ENCODE measurements at places on chromosomes 7 and 10. TPM values are rescaled to one million over a fixed set of nuclear protein-coding genes. Genes with fewer than 3 reads are reported as not detected.

The PTN gene
- total RNA-seq: not detected

The PRSS2 gene
- total RNA-seq: 0.50 TPM

The CRCP gene
- total RNA-seq: 18.5 TPM

The MOGAT3 gene
- not detected for total RNA-seq

The TMEM139 gene
- 0.74 TPM for total RNA-seq

The CDC14C gene
- not detected for total RNA-seq

The SFMBT2 gene
- total RNA-seq: 21.5 TPM

The SGCE gene
- not detected for total RNA-seq

The CFAP46 gene
- total RNA-seq: not detected

The C10orf62 gene
- total RNA-seq: not detected

The AGAP9 gene
- total RNA-seq: 7.9 TPM

The DGKI gene
- total RNA-seq: 2.0 TPM

DNA sequence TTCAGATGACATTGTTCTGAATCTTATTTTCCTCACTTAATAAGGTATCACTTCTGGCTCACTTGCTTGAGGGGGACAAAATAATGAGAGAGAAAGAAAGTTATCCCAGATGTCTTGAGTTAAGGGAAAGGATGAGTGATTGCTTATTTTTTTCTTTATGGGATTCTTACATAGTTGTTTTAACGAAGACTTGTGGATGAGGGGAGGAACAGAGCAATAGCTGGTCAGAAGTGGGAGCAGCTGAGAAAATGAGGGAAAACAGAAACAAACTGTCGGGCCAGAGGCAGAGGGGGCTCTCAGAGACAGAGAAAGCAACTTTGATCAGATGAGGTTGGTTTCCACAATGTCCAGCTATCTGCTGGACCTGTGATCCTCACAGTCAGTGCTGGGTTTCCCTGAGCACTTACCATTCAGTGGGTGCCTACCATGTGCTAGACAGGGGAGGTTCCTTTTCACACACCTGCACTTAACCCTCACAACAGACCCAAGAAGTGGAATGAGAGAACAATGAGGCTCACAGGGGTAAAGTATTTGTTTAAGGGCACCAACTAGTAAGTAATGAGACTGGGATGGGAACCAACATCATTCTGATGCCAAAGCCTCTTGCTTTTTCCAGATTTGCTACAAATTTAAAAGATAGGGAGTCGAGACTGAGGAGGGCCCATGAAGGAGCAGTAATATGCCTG is 64.2 kb downstream of the BICC1 start:
- DNase-seq: no peak
- no peak overlapping the region for H3K4me3 ChIP-seq
- no peak overlapping the region for H3K27ac ChIP-seq
- no peaks in the 10 kb centered on the region for H3K4me1 ChIP-seq
- no peaks in the 10 kb centered on the region for H3K36me3 ChIP-seq
- no peaks in the 10 kb centered on the region for H3K27me3 ChIP-seq

DNA sequence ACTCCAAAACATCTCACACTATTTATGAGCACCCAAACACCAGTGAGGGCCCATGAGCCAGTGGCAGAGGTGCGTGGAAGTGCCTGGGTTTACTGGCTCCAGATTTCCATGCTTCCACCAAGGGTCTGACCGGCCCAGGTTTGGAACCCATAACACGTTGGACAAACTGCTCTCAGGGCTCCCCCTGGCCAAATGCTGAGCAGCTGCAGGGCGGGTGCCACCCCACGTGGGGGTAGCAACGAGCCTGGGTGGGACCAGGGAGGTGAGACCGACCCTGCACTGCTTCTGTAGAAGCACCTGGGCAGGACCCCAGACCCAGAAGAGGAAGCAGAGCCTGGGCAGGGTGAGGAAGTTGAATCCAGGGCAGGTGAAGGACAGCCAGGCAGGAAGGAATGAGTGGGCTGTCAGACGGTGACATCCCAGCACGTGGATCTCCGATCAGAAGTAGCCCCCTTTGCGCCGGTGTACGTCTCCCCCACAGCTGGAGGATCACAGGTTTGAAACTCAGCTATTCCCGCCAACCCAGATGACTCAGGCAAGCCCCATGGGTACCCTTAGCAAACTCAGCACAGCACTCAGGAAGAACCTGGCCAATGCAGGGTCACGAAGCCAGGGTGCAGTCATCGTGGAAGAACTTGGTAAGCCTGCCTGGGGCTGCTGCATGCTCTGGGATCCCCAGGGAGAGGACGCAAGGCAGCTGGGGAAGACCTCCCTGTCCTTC is 100.4 kb upstream of the DDC start:
- no peak for DNase-seq
- H3K27me3 ChIP-seq: no peaks in the 10 kb centered on the region
- H3K4me3 ChIP-seq: no peak overlapping the region
- H3K36me3 ChIP-seq: peaks cover 6% of the 10 kb centered on the region

- no peaks in the 10 kb centered on the region for H3K27me3 ChIP-seq
- no peak overlapping the region for H3K4me3 ChIP-seq
Measured at GRCh38 chr10:130905386-130905785, 406.1 kb downstream of the TCERG1L start.

GRCh38 chr10:104322416-104322782 is 15.9 kb downstream of the ITPRIP start:
- H3K27ac ChIP-seq: peak overlapping the region; percentile 81
- peaks cover 94% of the 10 kb centered on the region for H3K4me1 ChIP-seq
- H3K27me3 ChIP-seq: no peaks in the 10 kb centered on the region

GRCh38 chr10:113169853-113170460 is 219.9 kb downstream of the TCF7L2 start:
- H3K27ac ChIP-seq: no peak overlapping the region
- peak; percentile 15 for DNase-seq
- H3K4me1 ChIP-seq: peaks cover 5% of the 10 kb centered on the region
- no peak overlapping the region for H3K4me3 ChIP-seq
- no peaks in the 10 kb centered on the region for H3K36me3 ChIP-seq

GRCh38 chr7:117164620-117165019 is 158.2 kb downstream of the WNT2 start:
- no peaks in the 10 kb centered on the region for H3K36me3 ChIP-seq
- no peaks in the 10 kb centered on the region for H3K27me3 ChIP-seq
- no peaks in the 10 kb centered on the region for H3K4me1 ChIP-seq

DNA sequence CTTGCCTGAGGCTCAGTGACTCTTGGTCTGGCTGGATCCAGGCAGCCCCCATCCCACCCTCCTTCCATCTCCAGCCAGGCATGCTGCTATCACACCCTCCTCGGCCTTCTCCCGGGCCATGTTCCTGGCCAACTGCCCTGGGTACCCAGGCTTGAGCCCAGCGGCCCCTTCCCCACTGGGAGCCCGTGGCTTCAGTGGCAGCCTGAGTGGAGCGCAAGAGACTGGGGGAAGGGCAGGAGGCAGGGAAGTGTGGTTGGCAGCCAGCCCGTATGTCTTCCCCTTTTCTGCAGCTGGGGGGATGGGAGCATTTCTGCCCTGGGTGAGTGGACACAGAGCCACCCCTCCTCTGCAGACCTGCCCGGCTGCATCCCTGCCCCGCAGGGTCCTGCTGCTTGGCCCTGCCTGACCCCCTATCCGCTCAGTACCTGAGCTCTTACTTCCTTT is 148.5 kb downstream of the ARHGAP22 start:
- no peaks in the 10 kb centered on the region for H3K4me1 ChIP-seq
- H3K27me3 ChIP-seq: no peaks in the 10 kb centered on the region
- no peak overlapping the region for H3K27ac ChIP-seq
- DNase-seq: no peak

DNA sequence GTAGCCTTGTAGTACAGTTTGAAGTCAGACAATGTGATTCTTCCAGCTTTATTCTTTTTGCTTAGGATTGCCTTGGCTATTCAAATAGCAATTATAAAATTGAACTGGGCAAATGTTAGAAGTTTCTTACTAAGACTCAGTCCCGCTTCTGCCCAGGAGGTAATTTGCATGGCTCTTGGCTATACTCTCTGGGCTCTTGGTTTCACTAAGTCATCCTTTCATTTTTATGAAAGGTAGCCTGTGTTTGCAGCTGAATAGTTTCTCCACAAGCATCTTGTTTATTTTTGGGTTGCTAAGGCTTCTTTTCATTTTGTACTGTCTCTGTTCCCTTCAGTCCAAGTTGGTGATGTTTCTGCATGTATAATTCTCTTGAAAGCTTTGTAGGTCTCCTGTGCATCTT is 340.6 kb downstream of the SH2D4B start:
- H3K36me3 ChIP-seq: no peaks in the 10 kb centered on the region
- no peak overlapping the region for H3K27ac ChIP-seq
- H3K27me3 ChIP-seq: peaks cover 2% of the 10 kb centered on the region
- DNase-seq: no peak

DNA sequence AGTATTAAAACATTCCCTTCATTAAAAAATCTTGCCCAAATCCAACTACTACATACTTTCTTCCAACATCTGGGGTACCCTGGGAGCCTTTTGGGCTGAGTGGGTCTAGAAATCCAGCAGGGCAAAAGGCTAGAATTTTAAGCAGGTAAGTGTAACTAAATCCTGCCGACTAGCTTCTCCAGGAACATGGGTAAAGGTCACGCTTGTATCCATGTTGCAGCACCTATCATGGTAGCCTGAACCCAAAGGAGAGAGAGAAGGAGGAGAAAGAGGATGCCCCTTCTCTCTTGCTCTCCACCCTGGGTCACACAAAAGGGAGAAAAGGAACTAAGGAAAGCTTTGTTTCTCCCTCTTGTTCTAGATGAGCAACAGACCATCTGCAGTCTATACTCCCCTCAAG is 53.3 kb downstream of the ZNF680 start:
- no peaks in the 10 kb centered on the region for H3K4me1 ChIP-seq
- H3K27me3 ChIP-seq: no peaks in the 10 kb centered on the region
- H3K27ac ChIP-seq: no peak overlapping the region

GRCh38 chr10:1343176-1343575 is 287.0 kb downstream of the WDR37 start:
- DNase-seq: no peak
- no peaks in the 10 kb centered on the region for H3K27me3 ChIP-seq
- no peaks in the 10 kb centered on the region for H3K4me1 ChIP-seq
- no peak overlapping the region for H3K4me3 ChIP-seq
- H3K27ac ChIP-seq: no peak overlapping the region

GRCh38 chr7:65809259-65809981 is 63.5 kb upstream of the VKORC1L1 start:
- no peaks in the 10 kb centered on the region for H3K27me3 ChIP-seq
- no peak overlapping the region for H3K27ac ChIP-seq
- H3K4me1 ChIP-seq: no peaks in the 10 kb centered on the region
- no peaks in the 10 kb centered on the region for H3K36me3 ChIP-seq

GRCh38 chr7:828793-829561 is 3.3 kb upstream of the SUN1 start:
- DNase-seq: no peak
- H3K27ac ChIP-seq: no peak overlapping the region
- peaks cover 13% of the 10 kb centered on the region for H3K36me3 ChIP-seq
- no peak overlapping the region for H3K4me3 ChIP-seq
- no peaks in the 10 kb centered on the region for H3K27me3 ChIP-seq
- H3K4me1 ChIP-seq: peaks cover 62% of the 10 kb centered on the region

DNA sequence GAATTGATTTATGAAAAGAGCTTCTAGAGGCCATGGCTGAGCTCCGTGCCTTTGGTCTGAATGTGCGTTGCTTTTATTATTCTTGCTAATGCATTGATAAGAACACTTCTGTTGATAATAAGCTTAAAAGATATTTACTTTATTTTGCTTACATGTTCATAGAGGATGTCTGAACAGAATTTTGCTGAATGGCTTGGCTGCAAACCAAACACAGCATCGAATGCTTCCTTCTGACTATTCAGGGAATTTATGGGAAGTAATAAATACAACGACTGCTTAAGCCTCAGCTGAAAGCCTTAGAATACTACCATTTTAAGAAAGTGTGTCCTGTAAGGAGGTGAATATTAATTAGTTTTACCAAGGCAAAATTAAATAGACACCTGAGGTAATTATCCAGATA is 643.5 kb upstream of the POT1 start:
- no peaks in the 10 kb centered on the region for H3K4me1 ChIP-seq
- no peaks in the 10 kb centered on the region for H3K36me3 ChIP-seq
- no peaks in the 10 kb centered on the region for H3K27me3 ChIP-seq
- DNase-seq: no peak
- H3K27ac ChIP-seq: no peak overlapping the region

DNA sequence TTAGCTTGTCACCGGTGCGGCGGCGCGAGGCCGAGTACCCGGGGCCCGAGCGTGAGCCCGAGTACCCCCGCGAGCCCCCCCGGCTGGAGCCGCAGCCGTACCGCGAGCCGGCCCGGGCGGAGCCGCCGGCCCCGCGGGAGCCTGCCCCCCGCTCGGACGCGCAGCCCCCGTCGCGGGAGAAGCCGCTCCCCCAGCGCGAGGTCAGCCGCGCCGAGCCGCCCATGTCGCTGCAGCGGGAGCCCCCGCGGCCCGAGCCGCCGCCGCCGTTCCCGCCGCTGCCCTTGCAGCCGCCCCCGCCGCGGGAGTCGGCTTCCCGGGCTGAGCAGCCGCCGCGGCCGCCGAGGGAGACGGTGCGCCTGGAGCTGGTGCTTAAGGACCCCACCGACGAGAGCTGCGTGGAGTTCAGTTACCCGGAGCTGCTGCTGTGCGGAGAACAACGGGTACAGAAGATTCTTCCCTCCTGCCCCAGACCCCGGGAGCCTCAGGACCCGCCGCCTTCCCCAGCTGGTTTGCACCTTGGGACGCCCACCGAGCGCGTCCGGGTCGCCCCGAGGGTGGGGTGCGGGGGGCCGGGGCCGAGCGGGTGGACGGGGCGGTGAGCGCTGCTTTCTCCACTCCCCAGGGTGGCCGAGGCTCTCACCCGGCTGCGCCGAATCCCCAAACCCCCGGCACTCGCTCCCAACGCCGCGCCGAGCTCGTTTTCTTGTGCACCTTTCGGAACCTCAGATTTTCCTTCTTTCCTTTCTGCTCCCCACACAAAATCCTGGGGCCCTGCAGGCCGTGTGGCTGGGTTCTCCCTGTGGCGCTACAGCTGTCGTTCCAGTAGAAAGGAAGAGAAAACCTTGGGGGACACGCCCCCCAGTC is 708 bp downstream of the UBN2 start:
- H3K27ac ChIP-seq: no peak overlapping the region
- peak; percentile 36 for DNase-seq
- H3K36me3 ChIP-seq: peaks cover 3% of the 10 kb centered on the region
- H3K4me1 ChIP-seq: peaks cover 24% of the 10 kb centered on the region
- H3K4me3 ChIP-seq: peak overlapping the region; percentile 90
- no peaks in the 10 kb centered on the region for H3K27me3 ChIP-seq

GRCh38 chr10:96632974-96633710 is 46.3 kb upstream of the TM9SF3 start:
- no peaks in the 10 kb centered on the region for H3K27me3 ChIP-seq
- no peak overlapping the region for H3K4me3 ChIP-seq
- H3K4me1 ChIP-seq: no peaks in the 10 kb centered on the region
- H3K36me3 ChIP-seq: no peaks in the 10 kb centered on the region

- H3K36me3 ChIP-seq: no peaks in the 10 kb centered on the region
- DNase-seq: no peak
- no peaks in the 10 kb centered on the region for H3K27me3 ChIP-seq
- no peaks in the 10 kb centered on the region for H3K4me1 ChIP-seq
Measured at GRCh38 chr10:131221632-131222277, 89.8 kb downstream of the TCERG1L start.
